NK-92 treated with Interleukin-12 subunit alpha and Interleukin-12 subunit beta, amount 100 ng/mL, for 24 hours (cell line): ENCODE measurements at places on chromosomes 1 and 21.

DNA sequence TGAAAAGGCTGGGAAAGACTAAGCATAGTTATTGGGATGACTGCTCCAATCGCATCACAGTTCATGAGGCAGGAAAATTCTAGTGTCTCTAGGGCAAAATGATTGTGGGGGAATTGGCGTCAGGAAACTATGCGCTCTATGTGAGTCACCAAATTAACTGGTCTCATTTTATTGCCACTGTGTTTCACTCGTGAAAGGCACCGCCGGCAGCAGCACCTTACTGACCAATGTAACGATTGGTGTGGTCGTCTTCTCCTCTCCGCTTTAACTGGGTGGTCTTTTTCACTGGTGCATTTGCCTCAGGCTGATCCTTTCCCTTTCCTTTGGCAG, 83.5 kb downstream of the SPAG17 start:
- no peak for DNase-seq

DNA sequence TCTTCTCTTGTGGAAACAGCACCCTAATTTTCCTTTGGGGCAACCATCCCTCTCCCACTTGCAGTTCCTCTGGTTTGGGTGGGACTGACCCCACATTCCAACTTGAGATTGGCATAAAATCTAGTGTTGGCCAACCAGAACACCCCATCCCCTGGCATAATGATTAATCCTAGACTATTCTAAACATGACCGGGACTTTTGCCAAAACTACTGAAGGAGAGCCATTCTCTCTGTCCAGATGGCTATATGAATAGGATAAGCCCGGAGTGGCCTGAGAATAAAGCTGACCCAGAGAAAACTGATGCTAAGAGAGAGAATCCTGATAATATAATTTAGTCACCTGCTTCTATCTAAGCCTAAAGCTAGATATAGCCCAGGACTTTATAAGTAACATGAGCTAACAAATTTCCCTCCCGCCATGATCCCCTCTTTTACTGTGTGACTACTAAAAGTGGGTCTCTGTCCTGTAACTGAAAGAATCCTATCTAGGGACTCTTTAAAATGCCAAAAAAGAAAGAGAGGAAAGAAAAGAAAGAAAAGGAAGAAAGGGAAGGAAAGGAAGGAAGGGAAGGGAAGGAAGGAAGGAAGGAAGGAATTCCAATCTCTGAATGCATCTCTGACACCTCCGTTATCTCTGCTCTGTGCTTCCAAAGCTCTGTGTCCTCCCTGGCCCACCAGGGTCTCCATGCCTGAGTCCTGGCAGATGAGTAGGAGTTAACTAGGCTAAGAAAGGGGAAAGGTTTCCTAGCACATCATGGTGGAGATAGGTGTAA, 28.0 kb upstream of the NRDC start:
- DNase-seq: no peak

DNA sequence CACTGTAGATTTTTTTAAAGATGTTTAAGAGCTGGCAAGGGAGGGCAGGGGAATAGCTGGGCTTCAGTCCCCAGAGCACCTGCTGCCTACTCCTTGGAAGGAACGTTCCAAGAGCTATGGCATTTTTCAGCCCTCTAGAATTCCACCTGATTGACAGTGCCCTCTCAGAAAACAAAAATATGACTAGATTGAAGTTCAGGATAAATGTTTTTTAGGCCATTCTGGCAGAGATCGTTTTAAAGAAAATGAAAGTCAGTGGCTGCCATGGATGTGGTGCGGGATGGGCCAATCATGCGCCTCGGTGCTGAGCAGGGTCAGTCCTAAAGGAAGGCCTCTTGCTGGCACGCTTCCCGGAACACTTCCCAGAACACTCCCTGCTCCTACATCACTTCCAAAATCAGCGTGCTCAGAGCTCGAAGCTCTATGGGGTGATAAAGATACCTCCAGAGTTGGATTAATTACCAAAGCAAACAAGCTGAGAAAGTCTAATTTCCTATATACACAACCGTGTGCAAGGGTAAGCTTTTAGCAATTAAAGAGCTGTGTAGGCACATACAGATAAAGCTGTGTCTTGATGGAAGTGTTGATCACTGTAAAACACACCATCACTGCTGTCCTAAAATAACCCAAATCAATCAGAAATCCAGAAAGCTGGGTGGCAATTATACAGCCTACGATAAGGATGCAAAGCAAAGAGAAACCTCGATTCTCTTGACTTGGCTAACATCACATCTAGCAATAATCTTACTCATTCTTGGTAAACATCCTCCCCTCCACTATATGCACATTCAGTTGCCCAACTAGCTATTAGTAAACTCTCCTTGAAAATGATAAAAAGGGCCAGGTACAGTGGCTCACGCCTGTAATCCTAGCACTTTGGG, 34.6 kb downstream of the TGFBR3 start:
- no peak for DNase-seq

DNA sequence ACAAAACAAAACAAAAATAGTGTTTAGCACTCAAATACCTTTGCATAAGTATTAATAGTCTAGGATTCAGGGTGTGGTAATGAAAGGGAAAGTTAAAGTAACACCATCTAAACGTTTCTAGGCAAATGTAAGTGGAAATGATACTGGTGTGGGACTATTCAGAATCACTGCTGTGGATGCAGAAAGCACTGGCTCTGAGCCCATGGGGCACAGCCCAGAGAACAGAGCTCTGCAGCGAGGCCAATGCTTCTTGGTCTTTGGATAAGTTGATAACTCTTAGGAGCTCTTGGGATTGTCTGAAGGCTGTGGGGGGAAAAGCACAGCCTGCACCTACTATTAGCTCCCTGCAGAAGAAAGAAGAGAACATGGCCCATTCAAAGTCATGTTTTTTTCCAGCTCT, 21.4 kb upstream of the DNM3 start:
- DNase-seq: no peak

DNA sequence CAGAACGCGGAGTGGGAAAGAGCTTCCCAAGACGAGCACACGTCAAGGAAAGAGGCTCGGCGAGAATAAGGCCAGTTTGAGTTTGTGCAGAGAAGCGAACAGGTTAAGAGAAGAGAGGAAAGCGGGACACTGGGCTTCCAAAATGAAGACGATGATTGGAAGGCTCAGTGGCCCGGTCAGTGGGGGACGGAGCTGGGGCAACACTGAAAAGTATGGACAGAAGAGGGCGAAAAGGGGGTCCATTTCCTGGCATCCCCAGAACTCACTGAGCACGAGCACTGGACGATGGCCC, 258 bp downstream of the CCT3 start:
- DNase-seq: no peak

DNA sequence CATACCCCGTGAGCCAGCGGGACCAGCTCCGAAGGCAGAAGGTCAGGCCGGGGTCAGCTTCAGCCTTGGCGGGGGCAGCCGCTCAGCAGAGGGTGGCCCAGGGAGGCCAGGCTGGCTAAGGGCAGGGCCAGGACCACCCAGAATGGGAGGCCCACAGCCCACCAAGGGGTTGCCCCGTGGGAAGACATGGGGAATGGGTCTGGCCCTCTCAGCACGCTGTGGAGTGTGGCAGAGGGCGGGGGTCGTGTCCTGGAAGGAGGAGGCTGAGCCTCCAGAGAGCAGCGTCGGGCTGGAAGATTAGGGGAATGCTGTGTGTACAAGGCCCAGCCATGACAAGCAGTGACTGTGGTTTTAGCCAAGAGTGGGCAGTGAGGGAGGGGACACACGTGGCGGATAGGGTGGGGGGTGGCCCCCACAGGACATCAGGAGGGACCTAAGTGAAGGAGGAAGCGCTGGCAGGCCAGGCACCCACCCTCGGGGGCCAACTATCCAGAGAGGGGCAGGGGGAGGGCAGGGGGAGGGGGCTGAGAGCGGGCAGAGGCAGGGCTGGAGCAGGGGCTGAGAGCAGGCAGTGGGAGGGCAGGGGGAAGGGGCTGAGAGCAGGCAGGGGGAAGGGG, 43.9 kb upstream of the POFUT2 start:
- DNase-seq: no peak

DNA sequence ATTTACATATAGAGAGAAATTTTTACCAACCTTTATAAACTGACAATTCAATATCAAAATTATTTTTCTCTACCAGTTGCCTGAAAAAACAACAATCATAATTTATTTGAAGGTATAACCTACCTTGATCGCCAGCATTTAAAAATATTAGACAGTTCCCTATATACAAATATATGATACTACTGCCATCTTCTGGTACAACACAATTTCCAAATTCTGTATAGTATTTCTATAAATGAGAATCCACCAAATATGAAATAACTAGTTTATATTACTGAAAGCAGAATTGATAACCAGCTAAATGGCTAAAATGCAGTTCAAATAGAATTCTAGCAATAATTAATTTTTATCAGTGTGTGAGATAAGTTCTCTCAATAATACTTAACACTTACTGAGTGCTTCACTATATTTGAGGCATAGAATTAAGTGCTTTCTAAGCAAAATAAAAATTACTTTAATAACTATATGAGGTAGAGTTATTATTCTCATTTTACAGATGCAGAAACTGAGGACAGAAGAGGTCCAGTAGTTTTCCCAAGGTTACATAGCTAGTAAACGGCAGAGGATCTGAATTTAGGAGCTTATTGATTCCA, 75.6 kb downstream of the PIGK start:
- DNase-seq: no peak

GRCh38 chr1:178518894-178519293, 6.0 kb downstream of the TEX35 start:
- DNase-seq: no peak

DNA sequence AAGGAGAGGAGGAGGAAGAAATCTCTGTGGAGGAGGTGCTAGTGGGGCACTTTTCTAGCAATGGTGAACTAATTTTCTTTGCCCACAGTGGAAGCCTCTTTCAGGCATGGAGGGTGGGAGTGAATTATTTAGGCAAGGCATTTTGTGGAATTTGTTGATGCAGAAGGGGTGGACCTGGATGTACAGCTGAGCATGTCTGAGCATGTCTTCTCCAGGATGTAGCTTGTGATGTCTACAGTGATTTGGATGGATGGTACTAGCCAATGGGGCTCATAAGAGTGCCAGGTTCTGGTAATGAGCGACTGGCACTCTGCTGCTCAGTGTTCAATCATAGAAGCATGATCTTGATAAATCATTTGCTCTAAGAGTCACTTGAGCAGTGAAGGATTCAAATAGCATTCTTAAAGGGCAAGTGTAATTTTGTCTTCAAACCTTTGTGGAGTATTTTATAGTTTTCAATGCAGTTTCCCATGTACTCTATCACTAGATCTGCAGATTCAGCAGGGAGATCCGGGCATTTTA, 153.9 kb upstream of the LMO4 start:
- no peak for DNase-seq

DNA sequence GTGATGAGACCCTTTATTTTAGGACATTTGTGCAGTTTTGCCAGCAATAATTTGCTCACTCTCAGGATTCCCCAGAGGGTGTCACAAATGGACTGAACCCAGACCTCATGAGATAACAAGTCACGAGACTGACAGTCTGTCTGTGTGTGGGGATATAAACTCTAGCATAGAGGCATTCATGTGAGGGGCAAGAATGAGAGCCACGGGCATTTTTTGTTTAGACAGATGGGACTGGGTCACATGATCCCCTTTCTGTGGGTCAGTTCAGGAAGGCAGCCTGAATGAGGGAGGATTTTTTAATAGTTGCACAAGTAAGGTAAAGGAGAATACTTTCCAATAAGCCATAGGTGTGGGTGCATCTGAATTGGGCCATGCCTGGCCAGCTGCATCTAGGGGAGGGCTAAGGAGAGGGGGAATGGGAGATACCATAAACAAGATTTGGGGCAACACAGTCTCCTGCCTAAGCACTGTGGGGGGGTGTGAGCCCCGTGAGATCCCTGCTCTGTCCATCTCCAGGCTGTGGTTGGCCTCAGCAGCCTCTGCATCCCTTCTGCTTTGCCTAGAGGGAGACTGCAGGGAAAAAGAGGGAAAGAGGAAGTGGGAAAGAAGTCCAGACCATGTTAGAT, 66.6 kb downstream of the NAV1 start:
- no peak for DNase-seq

DNA sequence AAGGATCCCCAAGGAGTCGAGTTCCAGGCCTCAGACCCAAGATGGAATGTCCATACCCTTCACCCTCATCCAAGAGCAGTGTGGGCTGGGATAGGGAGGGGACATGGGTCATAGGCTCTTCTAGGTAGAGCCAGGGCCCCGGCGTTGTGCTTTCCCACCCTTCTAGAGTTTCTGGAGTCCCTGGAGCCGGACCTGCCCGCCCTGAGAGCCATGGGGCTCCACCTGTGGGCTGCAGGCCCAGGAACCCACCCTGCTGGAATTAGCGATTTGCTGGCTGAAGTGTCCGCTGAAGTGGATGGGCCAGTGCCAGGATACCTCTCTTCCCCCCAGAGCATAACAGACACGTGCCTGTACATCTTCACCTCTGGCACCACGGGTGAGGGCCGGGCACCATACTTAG, 1.1 kb downstream of the SLC27A3 start:
- no peak for DNase-seq

GRCh38 chr1:28503117-28503516, 2.7 kb upstream of the RCC1 start:
- DNase-seq: no peak

GRCh38 chr1:16628361-16629111, 15.2 kb upstream of the NBPF1 start:
- no peak for DNase-seq

DNA sequence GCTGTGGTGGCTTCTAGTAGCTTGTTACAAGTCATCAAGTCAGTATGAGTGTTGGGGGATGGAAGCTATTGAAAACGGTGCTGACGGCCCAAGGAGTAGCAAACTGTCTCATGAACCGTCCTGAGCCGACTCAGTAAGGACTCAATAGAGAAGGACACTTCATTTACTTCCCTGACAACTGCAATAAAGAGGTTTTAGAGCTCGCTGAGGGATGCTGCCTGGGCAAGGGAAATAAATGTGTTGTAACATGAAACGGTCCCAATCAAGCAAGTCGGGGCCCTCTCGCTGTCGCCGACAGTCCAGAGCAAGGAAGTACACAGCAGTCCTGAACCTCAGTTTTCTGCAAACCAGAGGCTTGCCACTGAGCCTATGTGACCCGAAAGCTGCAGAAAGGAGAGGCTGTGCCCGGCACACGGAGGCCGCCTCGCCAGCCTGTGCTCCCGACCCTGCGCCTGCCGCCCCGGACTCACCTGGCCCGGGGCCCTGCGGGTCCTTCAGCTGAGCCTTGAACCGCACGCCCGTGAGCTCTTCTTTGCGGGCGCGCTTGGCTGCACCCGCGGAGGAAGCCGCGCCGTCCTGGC, 423 bp downstream of the URB1 start:
- DNase-seq: no peak

GRCh38 chr1:107622535-107622934, 342.4 kb downstream of the VAV3 start:
- DNase-seq: no peak

- DNase-seq: no peak
These were observed 7.1 kb upstream of the CDK18 start for GRCh38 chr1:205497351-205497750.

GRCh38 chr1:150976879-150977694, 2.5 kb upstream of the CERS2 start:
- DNase-seq: peak; percentile 70
